ENCODE measurements at places on chromosomes 13 and 19.

- no peak for DNase-seq
Measured at GRCh38 chr19:7645656-7646425, 8.9 kb downstream of the STXBP2 start.

DNA sequence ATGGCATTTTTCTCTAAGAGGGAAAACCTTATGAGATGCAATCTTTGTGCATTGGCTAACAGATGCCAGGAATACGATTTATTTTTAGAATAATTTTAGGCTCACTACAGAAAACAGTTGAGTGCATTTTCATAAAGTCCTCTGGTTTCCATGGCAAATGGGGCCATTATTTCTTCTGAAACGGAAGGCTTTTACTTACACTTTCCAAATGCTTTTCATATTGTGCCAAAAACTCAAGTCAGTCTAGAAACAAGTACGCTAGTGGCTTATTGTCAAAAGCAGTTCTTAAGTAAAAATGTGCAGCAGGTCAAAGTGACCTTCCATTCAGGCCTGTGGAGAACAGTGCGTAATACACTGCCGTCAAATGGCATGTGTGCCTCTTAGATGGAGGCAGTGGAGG lies 628.7 kb downstream of the EFNB2 start:
- no peak for DNase-seq

GRCh38 chr13:28313579-28313978 lies 175.2 kb downstream of the PAN3 start:
- DNase-seq = no peak

DNA sequence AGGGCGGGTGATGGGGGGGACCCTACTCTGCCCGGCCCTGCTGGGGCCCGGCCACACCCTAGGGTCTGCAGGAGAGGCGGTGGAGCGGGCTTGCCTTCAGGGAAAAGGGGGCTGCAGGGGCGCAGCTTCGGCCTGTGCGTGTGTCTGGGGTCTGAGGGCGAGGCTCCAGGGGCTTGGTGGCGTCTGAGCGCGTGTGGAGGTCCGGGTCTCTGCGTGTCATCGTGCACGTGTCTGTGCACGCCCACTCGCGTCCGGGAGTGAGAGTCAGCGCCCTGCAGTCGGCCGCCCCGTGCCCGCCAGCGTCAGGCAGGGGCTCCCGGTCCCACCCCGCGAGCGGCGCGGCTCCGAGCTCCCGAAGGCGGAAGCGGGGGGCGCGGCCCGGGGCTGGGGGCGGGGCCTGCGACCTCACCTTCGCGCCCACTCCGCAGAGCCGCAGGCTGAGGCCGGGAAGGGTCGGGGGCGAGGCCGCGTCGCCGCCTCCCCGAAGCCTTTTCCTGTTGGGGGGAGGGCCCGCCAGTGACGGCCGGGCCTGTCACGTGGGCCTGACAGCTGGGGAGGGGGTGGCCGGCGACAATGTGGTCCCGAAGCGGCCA lies at the start of gene ARHGAP45:
ARHGAP45 (plus strand) TSS at position 420 of the 593 bp plus-strand sequence. CDS start 239 bp downstream, outside the sequence.
- peak; percentile 90 for DNase-seq

GRCh38 chr19:29562299-29563297 lies 36.8 kb downstream of the VSTM2B start:
- no peak for DNase-seq

DNA sequence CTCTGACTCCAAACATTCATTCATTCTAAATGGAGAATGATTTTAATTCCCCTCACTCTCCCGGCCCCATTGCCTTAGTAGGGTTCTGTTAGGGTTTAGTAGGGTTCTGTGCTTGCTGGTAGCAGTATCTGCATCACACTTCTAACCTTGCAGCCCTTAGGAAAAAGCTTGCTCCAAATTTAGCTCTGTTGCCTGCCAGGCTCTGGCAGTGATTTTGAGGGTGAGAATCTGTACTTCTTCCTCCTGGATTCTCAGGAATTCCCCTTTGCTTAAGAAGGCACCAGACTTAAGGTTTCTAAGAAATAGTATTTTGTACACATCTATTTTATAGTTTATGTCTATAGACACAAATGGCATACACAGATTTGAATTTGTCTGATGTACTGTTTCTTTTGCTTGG lies 14.7 kb downstream of the B3GLCT start:
- DNase-seq = no peak

DNA sequence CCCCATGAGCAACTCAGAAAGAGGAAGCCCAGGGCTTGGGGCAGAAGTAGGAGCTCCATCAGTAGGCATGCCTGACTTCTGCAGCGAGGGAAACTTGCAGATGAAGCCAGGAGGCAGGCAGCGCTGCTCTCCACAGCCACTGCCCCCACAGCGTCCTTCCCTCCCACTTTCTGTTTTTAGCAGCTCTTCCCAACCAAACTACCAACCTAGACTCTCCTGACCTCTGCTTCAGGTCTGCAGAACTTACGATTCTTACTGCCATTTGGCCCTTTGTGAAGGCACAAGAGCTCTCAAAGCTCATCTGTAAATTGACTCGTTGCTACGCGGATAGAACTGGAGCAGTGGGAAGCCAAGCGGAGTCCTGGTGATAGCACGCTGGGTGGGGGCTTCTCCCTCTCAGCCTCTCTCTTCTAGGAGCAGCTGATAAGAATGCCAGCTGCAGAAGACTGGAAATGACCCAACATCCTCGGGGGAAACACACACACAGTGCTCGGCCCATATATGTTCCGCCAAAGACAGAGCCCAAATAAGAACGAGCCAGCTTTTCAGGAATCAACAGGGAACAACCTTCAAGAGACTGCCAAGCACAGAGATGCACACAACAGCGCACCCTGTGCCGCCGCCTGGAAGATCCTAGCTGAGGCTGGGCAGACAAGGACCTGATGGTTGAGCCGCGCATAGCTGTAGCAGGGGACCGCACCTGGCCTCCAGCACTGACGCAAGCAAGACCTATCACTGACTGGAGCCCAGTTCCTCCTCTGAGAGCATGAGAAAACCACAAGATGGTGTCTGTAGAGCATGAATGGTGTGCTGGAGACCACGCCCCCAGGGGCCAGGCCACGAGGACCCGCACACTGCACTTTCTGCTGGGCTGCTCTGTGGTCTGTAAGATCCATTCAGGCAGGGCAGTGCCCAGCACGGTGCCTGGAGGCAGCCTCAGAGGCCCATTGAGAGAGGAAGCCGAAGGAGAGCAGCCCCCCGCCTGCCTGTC lies 15.9 kb upstream of the SLC35E1 start:
- peak; percentile 85 for DNase-seq

GRCh38 chr13:67258482-67258881 lies 28.3 kb upstream of the PCDH9 start:
- DNase-seq = no peak

DNA sequence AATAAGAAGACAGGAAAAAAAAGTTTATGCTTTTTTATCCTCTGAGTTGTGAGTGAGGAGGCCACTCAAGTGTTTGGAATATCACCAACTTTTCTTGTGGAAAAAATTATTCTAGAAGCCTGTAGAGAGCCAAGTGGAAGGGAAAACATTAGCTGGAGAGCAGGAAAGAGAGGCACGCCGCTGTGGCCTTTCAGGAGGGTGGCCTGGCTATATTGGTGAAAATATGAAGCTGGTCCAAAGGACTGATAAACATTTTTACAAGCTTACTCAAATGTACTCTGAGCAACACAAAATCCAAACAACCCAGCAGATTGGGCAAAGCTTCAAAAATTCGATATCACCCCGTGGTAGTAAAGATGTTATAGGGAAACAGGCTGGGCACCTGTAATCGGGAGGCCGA lies 2.3 kb upstream of the EIF3G start:
- DNase-seq = no peak

DNA sequence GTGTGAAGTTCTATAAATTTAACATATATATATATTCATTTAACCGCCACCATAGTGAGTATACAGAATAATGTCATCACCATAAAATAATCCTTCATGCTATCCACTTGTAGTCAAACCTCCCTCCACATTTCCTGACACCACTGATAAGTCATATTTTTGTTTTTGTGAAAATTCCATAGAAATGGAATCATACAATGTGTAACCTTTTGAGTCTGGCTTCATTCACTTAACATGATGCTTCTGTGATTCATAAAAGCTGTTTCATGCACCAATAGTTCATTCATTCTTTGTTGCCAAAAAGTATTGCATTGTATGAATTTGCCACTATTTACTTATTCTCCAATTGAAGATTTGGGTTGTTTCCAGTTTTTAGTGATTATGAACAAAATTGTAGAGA lies 497.5 kb upstream of the PCDH20 start:
- no peak for DNase-seq

- peak; percentile 59 for DNase-seq
Measured at GRCh38 chr13:27446986-27447583, 3.3 kb downstream of the MTIF3 start.

GRCh38 chr19:51724543-51724942 lies 752 bp upstream of the HAS1 start:
- no peak for DNase-seq

DNA sequence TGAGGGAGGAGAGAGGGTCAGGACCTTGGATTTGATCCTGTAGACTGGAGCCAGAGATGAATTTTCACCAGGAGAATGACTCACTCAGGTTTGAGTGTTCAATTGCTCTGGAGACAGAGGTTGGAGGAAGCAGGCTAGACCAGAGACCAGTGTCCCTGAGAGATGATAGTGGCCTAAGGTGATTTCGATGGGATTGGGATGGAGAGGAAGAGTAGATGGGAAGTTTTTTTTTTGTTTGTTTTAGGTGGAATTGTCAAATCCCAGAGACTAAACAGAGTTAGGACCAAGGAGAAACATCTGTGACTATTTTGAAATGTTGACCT lies 2.3 kb downstream of the CEBPG start:
- no peak for DNase-seq

- no peak for DNase-seq
Measured at GRCh38 chr13:93847162-93847561, 620.6 kb downstream of the GPC6 start.

- DNase-seq = no peak
Measured at GRCh38 chr13:43924549-43925245, 45.0 kb downstream of the LACC1 start.

- no peak for DNase-seq
Measured at GRCh38 chr19:4368128-4368820, 24.9 kb downstream of the MPND start.

- no peak for DNase-seq
Measured at GRCh38 chr13:21674490-21675009, 3.7 kb downstream of the FGF9 start.

GRCh38 chr13:77827332-77827731 lies 91.3 kb downstream of the EDNRB start:
- no peak for DNase-seq

GRCh38 chr13:33045851-33046592 lies 29.8 kb downstream of the KL start:
- DNase-seq = no peak

DNA sequence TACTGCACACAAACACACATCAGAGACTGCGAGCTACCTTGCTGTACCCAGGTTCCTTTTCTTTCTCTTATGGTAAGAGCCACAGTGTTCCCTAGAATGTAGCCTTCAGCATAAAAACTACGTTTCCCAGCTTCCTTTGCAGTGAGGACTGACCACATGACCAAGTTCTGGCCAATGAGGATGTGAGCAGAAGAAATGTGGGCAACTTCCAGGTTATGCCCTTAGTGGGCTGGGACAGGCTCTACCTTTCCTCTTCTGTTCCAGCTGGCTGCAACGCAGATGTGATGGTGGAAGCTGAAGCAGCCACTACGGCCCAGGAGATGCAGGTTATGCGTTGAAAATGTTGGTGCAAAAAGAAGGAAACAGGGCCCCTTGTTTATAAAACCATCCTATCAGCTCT lies 27.5 kb downstream of the VRK3 start:
- DNase-seq = no peak

GRCh38 chr13:85729296-85729695 lies 69.9 kb downstream of the SLITRK6 start:
- no peak for DNase-seq

DNA sequence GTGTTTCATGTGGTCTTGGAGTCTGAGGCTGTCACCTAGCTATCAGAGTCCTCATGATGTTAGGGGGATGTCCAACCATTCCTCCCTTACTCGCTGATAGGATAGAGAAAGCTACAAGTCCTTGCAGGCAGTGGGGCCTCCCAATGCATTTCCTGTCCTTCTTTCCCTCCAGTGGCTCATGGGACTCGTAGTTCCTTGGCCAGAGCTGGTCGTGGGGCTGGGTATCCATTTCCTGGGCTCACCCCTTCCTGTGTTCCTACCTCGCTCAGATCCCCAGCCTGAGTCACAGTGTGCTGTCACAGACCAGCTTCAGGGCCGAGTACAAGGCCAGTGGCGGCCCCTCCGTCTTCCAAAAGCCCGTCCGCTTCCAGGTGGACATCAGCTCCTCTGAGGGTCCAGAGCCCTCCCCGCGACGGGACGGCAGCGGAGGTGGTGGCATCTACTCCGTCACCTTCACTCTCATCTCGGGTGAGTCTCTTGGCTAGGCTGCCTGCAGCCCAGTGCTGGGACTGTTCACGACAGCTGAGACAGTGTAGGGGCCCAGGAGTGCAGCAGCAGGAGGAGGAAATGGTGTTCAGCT lies 19.1 kb downstream of the TMEM150B start:
- no peak for DNase-seq

DNA sequence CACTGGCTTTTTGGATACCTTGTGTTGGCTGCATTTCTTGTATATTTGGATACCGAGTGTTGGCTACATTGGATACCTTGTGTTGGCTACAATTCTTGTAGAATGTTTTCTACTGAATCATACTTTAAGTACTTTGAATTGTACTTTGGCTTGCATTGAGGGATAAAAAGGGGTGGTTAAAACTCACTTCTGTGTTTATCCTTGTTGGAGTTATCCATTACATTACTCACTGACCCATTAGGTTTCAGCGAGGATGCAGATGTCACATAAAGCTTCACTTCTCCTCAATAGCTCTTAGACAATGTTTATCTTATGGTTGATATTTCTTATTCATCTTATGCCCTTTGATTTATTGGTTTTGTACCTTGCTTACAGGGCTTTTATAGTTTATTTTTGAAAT lies 43.1 kb downstream of the PDS5B start:
- DNase-seq = no peak
